SK-N-SH (cell line): ENCODE measurements at places on chromosomes 16 and 17. TPM values are rescaled to one million over a fixed set of nuclear protein-coding genes. Genes with fewer than 3 reads are reported as not detected.

GRCh38 chr17:45223539-45224528, 2.1 kb downstream of the FMNL1 start:
- H3K27ac ChIP-seq = no peak overlapping the region
- H3K27me3 ChIP-seq = no peaks in the 10 kb centered on the region
- no peak overlapping the region for H3K4me3 ChIP-seq
- no peaks in the 10 kb centered on the region for H3K36me3 ChIP-seq
- peaks cover 33% of the 10 kb centered on the region; the same call in 1 of the 2 replicates for H3K4me1 ChIP-seq

DNA sequence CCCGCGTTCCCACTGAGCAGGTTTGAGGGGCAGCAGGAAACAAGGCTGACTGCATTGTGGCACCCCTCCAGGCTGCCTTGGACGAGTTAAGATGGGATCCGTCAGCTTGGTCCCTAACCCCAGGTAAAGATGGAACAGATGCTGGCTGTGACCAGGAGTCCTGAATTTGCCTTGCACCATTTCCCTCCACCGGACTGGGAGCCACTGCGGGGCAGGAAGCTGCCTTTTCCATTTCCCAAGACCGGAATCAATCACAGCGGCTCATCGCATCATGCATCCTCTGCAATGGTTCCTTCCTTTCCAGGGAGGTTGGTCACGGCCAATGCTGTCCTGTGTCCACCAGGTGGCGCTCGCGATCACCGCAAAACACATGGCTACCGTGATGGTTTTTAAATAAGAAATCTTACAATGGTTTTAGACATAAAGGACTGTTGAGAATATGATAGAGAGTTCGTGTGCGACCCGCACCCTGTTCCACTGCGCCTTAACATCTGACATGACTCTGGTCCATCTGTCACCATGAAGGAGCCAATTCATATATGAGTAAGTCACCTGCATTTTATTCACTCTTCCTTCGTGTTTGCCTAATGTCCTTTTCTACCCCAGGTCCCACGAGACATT, 6.8 kb upstream of the MEAK7 start:
- H3K27me3 ChIP-seq = no peaks in the 10 kb centered on the region
- peak; percentile 85 for DNase-seq
- no peaks in the 10 kb centered on the region for H3K4me1 ChIP-seq
- no peak overlapping the region for H3K27ac ChIP-seq

DNA sequence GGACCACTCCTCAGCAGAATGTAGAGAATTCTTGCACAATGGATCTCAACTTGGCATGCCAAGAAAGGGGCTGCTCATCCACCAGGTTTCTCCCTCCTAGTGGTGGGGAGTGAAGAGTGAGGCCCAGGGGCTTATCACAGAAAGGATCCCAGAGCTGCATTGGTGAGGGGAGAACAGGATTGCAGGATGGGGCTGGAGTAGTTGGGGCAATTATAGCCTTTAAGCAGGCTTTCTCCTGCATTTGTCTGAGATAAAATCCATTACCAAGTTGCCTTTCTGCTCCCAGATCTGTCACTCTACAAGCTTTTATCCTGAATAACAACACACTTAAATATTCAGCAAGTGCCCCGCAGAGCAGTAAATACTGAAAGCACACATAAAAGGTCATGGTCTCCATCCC, 130.8 kb upstream of the CES5A start:
- no peak for DNase-seq
- no peaks in the 10 kb centered on the region for H3K4me1 ChIP-seq
- H3K27ac ChIP-seq = no peak overlapping the region
- H3K4me3 ChIP-seq = no peak overlapping the region
- no peaks in the 10 kb centered on the region for H3K27me3 ChIP-seq

GRCh38 chr17:78364436-78365281, 4.8 kb upstream of the SOCS3 start:
- no peaks in the 10 kb centered on the region for H3K27me3 ChIP-seq
- H3K4me3 ChIP-seq = no peak overlapping the region
- peaks cover 38% of the 10 kb centered on the region; the same call in 1 of the 2 replicates for H3K4me1 ChIP-seq
- H3K27ac ChIP-seq = no peak overlapping the region

DNA sequence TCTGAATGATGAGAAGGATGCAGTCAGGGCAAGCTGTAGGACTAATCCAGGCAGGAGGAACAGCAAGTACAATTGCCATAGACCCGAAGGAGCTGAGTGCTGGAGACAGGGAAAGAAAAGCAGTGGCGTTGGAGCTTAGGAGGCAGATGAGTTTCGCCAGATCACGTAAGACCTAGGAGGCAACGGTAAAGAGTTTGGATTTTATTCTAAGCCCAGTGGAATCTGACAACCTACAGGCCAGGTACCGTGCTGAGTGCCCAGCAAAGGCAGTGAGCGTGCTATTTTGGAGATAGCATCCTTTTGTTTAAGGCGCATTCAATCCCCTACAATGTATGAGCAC, 1.2 kb downstream of the USP43 start:
- H3K4me1 ChIP-seq = no peaks in the 10 kb centered on the region
- DNase-seq = no peak
- no peak overlapping the region for H3K27ac ChIP-seq

The KRTAP4-1 gene
- polyA plus RNA-seq = not detected in 2 replicates

DNA sequence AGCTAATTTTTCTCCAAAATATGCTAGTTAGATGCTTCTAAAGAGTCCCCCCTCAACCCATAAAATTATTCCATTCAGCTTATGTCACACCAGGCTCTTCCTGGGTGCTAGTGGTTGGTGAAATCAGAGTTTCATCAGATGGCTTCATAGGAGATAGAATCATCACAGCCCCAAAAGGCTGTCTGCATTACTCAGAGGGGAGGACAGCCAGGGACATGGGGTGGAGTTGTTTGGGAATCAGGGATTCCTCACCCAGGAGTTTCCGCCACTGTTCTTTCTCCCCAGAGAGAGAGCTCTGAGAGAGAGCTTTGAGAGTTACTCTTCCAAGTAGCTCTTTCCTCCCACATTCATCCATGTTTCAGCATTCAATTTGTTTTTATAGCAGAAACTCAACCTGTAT, 288 bp upstream of the KRT34 start:
- no peak overlapping the region for H3K4me3 ChIP-seq
- no peaks in the 10 kb centered on the region for H3K27me3 ChIP-seq
- H3K27ac ChIP-seq = no peak overlapping the region

The MAP1LC3B gene
- polyA plus RNA-seq = 33.7 and 36.9 TPM in 2 replicates

- no peak for DNase-seq
- H3K36me3 ChIP-seq = peaks cover 89% of the 10 kb centered on the region
- H3K27me3 ChIP-seq = no peaks in the 10 kb centered on the region
Observed at GRCh38 chr17:73203788-73204479, 11.1 kb downstream of the COG1 start.

GRCh38 chr16:1156055-1156982, 3.4 kb downstream of the CACNA1H start:
- H3K4me1 ChIP-seq = no peaks in the 10 kb centered on the region
- DNase-seq = no peak
- peaks cover 83% of the 10 kb centered on the region for H3K27me3 ChIP-seq
- no peak overlapping the region for H3K4me3 ChIP-seq
- H3K27ac ChIP-seq = no peak overlapping the region
- H3K36me3 ChIP-seq = no peaks in the 10 kb centered on the region

The CDH1 gene
- not detected in 2 replicates for polyA plus RNA-seq

DNA sequence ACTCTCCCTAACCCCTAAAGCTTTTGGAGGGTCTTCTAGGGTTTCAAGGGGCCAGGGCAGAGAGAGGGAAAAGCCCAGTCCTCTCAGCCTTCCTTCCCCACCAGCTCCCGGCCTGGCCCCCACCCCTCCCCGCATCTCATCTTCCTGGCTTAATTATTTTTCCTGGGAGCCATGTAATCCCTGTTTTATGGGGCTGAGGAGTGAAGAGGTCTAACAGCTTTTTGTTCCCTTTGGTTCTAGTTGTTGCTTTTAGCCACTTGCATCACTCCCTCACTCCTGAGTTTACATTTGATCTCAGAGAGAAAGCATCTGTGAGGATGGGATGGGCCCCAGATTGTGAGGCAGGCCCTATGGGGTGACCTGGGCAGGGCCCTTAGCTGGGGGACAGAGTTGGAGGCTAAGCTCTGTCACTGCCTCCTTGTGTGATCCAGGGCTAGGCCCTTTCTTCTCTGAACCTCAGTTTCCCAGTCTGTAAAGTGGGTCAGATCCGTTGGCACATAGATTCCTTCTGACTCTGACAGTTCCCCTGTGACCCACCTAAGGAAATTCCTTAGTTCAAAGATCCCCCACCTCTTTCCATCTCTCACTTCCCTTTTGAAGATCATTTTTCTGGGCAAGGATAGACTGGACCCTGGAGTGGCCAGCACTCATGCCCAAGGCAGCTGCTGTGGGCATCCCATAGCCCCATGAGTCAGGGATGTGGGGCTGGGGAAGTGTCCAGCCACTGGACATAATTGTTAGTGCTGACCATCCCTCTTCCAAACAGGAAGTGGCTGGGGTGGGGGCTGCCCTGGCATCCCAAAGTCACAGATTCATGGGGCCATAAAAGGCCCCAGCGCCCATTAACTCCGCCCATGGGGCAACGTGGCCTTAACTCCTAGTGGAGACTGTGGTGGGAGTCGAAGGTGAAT, 20.1 kb downstream of the UNC119 start:
- no peak overlapping the region for H3K27ac ChIP-seq
- H3K36me3 ChIP-seq = no peaks in the 10 kb centered on the region
- H3K4me1 ChIP-seq = no peaks in the 10 kb centered on the region
- H3K27me3 ChIP-seq = peaks cover 10% of the 10 kb centered on the region; the same call in 1 of the 2 replicates
- no peak overlapping the region for H3K4me3 ChIP-seq

- H3K4me3 ChIP-seq = no peak overlapping the region
- no peak for DNase-seq
- no peaks in the 10 kb centered on the region for H3K27me3 ChIP-seq
- H3K4me1 ChIP-seq = no peaks in the 10 kb centered on the region; the same call in 1 of the 2 replicates
- no peak overlapping the region for H3K27ac ChIP-seq
Observed at GRCh38 chr16:64272028-64272427, 849.8 kb downstream of the CDH11 start.

The ITGB4 gene
- 3.6 and 7.0 TPM in 2 replicates for polyA plus RNA-seq

DNA sequence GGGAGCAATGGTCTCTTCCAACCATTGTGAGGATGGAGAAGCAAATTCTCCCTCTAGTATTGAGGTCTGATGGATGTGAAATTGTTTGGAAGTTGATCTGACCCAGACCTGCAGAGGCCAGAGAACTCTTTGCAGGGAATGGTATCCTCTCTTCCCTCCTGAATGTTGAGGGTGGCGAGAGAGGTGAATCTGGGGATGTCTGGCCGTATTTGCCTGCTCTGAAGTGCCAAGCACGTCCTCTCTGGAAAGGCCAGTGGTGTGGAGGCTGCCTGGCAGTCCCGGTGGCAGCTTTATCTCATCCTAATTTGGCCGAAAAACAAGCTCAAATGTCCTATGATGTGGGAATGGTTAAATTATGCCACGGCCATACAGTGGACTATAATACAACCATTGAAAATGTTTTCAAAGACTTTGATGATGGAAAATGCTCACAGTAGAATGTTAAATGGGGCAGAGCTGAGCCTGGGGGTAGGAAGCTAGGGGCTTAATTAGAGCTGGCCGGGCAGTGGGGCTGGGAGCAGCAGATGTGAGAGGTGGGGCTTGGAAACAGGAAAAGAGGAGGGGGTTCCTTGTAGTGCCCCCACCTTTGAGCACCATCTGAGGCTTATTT, 30.8 kb downstream of the WSCD1 start:
- DNase-seq = no peak
- H3K4me1 ChIP-seq = no peaks in the 10 kb centered on the region
- no peak overlapping the region for H3K27ac ChIP-seq

DNA sequence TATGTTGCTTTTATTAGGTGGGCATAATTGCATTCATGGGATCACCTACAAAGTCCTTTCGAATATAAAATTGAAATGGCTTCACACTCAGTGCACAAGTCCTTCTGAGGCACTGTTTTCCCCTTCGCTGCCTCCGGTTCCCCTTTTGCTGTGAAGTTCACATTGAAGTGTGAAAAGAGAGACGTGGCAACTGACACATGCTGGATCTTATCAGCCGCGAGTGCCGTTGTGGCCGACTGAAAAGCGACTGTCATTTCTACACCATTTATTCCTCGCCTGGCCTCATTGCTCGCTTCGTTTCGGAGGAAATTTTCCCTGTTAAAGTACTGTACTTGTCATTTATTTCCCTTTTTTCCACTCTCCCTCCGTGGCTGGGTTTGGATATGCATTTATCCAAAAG, 423.5 kb downstream of the MAF start:
- no peaks in the 10 kb centered on the region for H3K36me3 ChIP-seq
- no peak for DNase-seq
- H3K4me3 ChIP-seq = no peak overlapping the region
- H3K27ac ChIP-seq = no peak overlapping the region
- H3K27me3 ChIP-seq = no peaks in the 10 kb centered on the region

DNA sequence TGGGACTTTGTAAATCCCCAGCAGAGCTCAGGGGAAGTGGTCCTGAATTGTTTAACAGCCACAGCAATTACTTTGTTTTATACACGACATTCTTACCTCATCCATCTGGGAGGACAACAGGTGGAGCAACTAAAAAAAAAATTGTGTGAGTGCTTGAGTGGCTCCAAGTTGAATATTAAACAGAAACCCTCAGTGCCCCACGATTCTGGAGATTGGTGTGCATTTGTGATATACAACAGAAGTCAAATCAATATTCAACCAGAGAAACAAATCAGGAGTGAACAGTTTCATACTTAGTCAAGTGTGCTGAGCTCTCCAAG, 204.8 kb downstream of the HAPSTR1 start:
- no peak overlapping the region for H3K27ac ChIP-seq
- H3K27me3 ChIP-seq = no peaks in the 10 kb centered on the region
- no peak overlapping the region for H3K4me3 ChIP-seq
- no peaks in the 10 kb centered on the region for H3K4me1 ChIP-seq

- H3K36me3 ChIP-seq = peaks cover 9% of the 10 kb centered on the region
- H3K4me3 ChIP-seq = no peak overlapping the region
- H3K27ac ChIP-seq = peak overlapping the region; percentile 66
- no peaks in the 10 kb centered on the region for H3K27me3 ChIP-seq
- H3K4me1 ChIP-seq = no peaks in the 10 kb centered on the region
Observed at GRCh38 chr17:46100590-46100989, 92.6 kb downstream of the KANSL1 start.

- no peaks in the 10 kb centered on the region; the same call in 1 of the 2 replicates for H3K27me3 ChIP-seq
- H3K4me1 ChIP-seq = no peaks in the 10 kb centered on the region
- H3K27ac ChIP-seq = no peak overlapping the region
- no peak overlapping the region for H3K4me3 ChIP-seq
- no peak for DNase-seq
Observed at GRCh38 chr16:20750558-20750957, 8.9 kb upstream of the THUMPD1 start.

- H3K36me3 ChIP-seq = no peaks in the 10 kb centered on the region
- H3K27ac ChIP-seq = no peak overlapping the region
- no peak for DNase-seq
- no peak overlapping the region for H3K4me3 ChIP-seq
Observed at GRCh38 chr17:8053600-8053999, 14.7 kb downstream of the ALOX15B start.

The SMIM36 gene
- not detected in 2 replicates for polyA plus RNA-seq

DNA sequence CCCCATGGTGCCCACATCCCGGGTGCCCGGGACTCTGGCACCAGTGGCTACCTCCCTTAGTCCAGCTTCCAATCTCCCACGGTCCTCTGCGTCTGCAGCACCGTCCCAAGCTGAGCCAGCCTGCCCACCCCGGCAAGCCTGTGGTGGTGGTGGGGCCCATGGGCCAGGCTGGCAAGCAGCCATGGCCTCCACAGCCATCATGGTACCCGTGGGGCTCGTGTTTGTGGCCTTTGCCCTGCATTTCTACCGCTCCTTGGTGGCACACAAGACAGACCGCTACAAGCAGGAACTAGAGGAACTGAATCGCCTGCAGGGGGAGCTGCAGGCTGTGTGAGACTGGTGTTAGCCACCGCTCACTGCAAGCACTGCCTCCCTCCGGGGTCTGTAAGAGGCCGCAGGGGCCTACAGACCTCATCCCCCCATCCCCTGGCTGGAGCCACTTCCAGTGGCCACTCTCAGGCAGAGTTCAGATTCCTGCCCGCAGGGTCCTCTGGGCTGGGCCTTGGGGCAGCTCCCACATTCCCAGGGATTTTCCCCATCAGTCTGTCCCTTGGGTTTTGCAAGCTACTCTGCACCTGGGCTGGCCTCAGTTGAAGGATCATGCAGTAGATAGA, 3.9 kb upstream of the SETD1A start:
- peak; percentile 76 for DNase-seq
- no peaks in the 10 kb centered on the region for H3K36me3 ChIP-seq
